Fibroblast of lung (primary cell): ENCODE measurements at places on chromosomes 11 and 22.

- DNase-seq, result no peak
Measured at GRCh38 chr22:29060251-29060869, 1.3 kb downstream of the C22orf31 start.

DNA sequence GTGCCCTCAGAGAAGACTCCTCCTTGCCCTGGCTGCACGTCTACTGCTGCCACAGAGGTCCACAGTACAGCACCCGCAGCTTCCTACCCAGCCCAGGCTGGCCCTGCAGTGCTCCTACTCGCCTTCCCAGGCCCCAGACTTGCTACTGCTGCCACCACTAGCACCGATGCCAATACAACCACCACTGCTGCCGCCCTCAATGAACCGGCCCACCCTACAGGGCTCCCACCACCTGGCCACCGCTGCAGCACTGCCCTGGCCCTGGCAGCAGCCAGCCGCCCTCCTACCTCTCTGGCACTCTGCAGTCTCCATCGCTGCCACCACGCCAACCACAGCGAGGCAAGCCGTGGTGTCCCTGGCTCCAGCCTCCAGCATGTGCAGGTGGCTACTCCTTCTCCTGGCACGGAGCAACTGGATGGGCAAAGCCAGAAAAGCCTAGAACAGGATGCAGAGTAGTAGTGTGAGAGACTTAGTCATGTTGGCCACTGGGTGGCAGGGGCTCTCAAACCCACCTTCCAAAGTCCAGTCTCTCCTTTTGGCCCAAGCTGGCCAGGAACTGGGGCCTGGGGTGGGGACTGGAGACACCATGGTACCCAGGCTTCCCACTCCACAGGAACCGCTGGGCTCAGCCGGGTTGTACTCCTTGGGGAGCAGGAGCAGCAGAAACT, 39.4 kb downstream of the C22orf42 start:
- DNase-seq, result no peak

GRCh38 chr11:10779086-10779485, 28.0 kb downstream of the CTR9 start:
- DNase-seq, result no peak

DNA sequence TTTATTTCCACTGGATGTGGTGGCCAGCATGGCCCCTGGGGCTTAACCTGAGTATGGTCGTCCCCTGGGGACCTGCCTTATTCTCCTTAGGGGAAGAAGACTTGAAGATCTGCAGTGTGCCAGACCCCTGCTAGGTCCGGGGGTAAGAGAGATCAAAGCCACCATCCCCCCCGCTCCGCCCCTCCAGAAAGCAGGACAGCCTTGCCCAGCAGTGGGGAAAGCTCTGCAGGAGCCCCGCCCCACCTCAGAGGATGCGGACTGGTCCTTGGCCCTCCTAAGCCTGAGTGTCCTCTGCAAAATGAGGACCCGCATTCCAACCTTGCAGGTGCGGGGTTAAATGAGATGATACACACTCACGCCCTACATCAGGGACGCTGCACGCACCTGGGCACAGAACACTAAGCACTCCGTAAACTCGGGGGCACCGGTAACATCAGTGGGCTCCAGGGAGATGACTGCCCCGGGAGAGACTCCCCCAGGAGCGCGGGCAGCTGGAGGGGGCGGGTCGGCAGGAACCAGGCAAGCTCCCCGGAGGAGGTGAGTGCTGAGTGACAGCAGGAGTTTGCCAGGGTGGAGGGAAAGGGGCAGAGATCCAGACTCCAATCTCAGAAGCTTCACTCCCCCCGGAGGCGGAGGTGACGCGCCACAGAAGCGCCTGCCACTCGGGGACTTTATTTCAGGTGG, 564 bp upstream of the ANO1 start:
- DNase-seq, result no peak

DNA sequence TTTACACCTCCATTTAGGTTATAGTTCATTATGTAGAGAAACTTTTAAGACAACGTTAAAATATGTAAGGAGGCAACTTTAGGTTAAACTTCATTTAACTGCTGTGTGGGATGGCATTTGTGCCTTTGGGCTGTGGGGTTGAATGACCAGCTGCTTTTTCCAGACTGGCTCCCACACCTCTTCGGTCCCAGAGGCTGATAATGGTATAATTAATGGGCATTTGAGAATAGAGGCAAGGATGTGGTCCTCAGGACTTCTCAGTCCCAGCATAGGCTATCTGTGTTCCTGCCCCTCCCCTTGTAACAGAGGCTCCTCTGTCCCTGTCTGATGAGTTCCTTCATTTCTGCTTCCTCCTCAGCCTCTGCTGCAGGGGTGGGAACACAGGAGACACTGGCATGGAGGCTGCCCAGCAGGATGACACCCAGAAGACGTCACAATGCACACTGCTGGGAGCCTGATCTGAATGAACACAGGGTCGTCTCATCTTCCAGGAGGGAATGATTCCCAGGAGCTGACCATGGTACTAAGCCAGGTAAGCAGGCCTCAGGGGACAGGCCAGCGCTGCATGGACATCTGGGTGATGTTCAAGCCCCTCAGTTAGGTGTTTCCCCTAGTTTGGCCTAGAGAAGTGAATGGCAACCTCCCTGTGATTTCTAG, 17.1 kb upstream of the GNAZ start:
- DNase-seq, result no peak

- DNase-seq, result no peak
Measured at GRCh38 chr11:35735411-35735810, 72.8 kb downstream of the TRIM44 start.

DNA sequence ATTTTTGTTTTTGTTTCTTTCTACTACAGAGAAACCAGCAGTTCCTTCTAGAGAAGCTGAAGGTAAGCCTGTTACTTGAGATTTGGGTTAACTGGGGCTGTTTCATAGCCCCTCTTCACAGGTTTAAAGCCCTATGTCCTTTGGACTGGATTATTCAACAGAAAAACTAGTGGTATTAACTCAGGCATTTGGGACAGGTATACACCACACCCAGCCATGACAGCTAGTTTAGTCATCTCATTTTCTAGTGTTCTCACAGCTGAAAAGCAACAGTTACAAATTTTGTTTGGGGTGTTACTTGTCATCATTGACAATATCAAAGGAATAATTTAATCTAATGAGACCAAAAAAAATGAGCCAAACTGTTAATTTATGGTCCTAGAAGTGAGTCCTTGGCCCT, 14.0 kb downstream of the LAYN start:
- DNase-seq, result no peak

GRCh38 chr11:9091044-9091922, at the start of gene SCUBE2:
TSS of gene SCUBE2 (minus strand) at chr11:9091599. CDS start at chr11:9091528, 71 bp downstream.
- no peak for DNase-seq

DNA sequence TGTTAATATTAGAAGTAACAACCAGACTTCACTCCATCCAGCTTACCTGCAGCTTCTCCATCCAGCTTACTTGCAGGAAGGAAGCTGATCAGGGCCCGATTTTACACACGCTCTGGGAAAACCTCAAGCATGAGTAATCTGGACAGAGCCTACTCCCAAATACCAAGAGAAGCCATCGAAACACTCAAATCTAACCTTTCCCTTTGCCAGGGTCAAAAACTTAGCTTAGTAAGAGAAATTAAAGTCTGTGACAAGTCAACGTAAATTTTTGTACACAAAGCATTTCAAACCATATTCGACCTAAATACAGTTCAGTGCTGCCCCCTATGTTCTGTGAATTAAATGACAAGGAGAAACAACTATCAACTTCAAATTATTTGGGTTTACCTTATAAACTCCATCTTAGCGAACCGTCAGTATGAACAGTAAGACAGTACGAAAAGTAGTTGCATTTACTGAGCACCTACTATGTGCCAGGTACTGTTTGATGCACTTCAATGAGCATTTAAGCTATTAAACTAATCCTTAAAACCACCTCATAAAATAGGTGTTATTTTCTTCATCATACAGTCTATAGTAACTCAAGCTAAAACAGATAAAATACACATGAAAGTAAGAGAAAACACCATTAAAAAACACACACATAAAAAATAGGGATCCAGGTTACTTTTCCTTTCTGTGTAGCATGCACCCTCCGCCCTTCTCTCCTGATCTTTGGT, 36.9 kb downstream of the ARFGAP3 start:
- peak; percentile 77 for DNase-seq

DNA sequence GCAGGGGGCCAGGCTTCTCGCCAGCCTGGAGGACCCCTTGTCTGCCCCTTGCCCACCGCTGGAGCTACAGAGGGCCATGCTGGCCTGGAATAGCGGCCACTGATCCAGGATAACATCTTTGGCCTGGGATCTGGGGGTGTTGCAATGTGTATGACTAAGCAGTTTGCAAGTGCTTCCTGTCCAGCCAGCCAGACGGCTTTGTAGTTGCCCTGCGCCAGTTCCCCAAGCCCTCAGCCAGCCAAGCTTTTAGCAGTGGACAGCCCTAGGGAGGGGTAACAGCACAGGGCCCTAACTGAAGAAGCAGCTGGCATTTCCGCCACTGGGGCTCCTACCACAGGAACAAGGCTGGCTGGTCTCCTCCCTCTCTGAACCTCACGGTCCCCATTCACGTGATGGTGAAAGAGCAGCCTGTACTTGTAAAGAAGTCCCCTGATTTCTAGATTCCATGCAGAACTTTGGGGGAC, 32.1 kb downstream of the UQCR10 start:
- DNase-seq, result peak; percentile 97

DNA sequence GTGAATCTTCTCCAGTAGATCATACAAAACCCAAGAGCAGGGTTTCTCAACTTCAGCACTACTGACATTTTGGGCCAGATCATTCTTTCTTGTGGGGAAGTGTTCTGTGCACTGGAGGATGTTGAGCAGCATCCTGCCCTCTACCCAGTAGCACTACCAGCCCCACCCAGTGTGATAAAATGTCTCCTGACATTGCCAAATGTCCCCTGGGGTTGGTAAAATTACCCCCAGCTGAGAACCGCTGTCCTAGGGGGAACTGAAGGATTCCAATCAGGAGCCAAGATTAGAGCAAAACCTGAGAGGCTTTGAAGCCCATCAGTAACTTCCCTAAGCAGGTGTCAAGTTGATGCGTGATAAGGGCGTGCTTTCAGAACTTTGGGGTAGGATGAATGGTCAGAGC, 61.4 kb upstream of the YWHAH start:
- DNase-seq, result no peak

DNA sequence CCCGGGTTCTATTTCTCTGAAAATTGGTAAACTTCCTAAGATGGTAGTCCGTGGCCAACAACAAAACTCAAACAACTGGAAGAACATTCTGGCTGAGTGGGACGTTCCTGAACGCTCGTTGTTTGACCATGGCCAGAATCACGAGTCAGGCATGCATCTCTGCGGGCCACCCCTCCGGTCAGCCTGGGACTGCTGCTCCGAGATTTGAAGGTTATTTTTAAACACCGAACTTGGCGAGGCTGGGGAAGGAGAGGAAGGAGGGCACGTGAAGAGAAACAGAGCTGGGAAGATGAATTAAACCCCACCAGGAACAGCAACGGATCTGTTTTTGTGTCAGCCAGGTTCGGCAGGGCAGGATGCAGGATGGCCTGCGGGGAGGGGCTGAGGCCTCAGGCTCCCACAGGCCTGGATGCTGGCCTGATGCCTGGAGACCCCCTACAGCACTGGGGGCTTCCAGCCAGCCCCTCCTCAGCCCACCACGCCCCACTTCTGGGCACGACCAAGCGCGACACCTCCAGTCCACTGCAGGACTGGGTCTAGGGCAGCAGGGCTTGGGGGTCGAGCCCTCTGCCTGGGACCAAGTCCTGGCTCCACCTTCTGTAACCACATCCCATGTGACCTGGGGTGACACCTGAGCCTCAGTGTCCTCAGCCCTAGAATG, 5.1 kb downstream of the SHISAL1 start:
- DNase-seq, result no peak

- DNase-seq, result no peak
Measured at GRCh38 chr11:45507916-45508315, 157.5 kb downstream of the CHST1 start.

DNA sequence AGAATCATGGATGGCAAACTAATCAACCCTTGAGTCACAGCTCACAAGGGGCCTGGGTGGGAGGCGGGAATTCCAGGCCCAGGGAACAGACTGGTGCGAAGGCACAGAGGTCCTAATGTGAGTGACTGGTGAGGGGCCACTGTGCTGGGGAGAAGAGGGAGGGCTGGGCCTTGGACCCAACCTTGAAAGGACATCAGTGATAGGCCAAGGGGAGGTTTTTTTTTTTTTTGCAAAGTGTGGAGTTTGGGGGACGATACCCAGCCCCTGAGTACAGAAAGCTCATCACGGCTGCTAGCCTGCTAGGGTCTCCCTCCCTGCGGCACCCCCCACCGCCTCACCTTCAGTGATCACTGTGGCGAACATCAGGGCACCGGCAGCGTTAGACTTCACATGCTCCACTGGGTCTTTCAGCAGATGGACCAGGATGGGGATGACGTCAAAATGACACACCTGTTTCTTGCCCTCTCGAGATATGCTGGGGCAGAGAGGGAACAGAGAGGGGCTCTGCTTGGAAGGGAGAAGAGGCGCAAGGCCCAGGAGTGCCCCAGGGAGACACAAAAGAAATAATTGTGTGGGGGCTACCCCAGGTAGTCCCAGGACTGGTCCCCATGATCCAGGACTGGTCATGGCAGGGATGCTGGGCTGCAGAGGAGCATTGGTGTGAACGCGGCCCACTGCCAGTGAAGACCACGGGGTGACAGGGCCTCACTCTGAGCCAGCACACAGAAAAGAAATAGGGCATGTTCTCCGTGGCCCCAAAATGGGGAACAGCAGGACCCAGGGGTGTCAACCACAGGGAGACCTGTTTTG, 8.6 kb upstream of the GNAZ start:
- DNase-seq, result no peak

DNA sequence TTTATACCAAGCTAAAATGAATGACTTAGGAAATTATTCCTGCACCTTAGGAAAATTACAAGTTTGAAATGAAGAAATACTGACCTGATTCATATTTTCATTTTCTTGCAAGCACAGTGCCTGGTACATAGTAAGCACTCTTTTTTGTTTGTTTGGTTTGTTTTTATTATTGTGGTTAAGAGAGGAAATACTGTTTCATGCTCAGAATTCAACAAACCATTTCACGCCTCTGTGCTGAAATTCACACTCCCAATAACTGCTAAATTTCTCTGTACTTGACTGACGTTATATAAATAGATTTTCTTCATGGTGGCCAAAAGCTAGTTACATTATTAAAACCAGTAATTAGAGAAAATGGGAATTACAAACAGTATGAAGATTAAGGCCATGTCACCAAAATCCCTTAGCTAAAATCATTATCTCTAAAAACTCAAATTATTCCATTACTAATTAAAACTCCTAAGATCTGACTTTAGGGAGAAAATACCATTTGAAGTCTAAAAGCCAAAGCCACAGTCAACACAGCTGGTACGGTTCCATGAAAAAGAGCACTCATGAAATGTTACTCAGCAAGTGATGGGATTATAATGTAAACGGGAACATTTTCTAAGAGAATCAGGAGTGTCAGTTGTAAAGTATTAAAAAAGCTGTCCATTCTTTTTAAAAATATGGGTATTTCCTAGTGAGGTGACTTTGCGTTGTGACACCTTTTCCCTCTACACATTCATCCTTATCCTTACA, 77.8 kb upstream of the DDI1 start:
- DNase-seq, result no peak

GRCh38 chr22:46297151-46297812, 612 bp downstream of the GTSE1 start:
- DNase-seq, result peak; percentile 50

DNA sequence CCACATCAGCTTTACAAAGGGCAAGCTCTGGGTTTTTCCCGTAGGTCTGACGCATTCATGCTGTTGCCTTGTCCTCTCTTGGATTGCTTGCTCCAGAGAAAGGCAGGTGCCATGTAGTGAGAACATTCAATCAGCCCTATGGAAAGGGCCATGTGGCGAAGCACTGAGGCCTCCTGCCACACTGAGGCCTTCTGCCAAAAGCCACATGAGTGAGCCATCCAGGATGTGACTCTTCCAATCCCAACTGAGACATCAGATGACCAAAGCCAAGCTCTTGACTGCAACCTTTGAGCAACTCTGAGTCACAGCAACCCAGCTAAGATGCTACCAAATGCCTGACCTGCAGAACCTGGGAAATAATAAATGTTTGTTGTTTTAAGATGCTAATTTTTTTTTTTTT, 9.0 kb upstream of the PANX3 start:
- no peak for DNase-seq
